ENCODE measurements at places on chromosomes 6 and 20.

DNA sequence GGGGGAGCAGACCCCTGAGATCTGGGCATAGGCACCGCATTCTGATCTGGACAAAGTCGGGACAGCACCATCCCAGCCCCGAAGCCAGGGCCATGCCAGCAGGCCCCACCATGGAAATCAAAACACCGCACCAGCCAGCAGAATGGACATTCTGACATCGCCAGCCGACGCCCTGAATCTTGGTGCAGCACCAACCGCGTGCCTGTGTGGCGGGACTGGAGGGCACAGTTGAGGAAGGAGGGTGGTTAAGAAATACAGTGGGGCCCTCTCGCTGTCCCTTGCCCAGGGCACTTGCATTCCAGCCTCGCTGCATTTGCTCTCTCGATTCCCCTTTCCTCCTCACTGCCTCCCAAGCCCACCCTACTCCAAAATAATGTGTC lies 2.0 kb downstream of the NNAT start:
- no peak for DNase-seq

DNA sequence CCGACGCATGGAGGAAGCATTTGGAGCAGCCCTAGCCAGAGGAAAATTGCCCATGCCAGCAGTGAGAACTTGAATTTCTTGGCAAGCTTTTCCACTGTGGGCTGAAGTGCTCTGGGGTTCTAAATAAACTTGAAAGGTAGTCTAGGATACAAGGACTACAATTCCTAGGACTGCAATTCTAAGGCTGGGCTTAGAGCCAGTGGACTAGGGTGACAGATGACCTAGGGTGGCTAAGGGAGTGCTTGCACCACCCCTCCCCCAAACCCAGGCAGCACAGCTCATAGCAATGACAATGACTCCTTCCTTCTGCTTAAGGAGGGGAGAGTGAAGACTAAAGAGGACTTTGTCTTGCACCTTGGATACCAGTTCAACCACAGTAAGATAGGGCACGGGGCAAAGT lies 122.3 kb downstream of the THBS2 start:
- DNase-seq = no peak

- no peak for DNase-seq
Measured at GRCh38 chr6:69578361-69578890, 218.4 kb downstream of the LMBRD1 start.

DNA sequence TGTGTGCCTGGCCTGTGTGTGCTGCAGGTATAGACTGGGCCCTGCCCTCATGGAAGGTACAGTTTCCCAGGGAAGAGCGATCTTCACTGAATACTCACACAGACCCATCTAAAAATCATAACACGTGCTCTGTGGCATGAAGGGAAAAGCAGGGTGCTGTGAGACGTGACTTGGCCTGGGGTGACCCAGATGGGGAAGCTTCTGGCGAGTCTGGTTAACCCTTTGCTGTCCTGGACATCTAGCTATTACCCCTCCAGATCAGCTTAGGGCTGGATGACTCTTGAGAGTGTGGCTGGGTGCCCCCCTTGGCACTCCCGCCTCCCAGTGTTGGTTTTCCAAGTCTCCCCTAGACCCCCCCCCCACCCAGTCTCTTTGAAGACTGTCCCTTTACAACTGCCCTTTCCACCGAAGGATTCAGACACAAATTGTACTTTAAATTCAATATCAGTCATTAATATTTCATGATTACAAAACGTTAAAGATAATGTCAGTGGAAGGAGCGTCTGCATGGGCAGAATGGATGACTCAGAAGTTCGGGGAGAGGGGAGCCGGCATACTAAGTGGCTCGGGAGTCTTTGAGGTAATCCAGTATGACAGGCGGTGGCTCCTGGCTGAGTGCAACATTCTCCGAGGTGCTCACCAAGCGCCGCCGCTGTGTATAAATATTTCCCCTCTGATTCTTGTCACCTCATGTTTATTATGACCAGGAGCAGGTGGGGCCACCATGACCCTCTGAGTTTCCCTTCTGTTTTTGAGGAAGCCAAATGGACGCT lies 77.3 kb downstream of the CD40 start:
- DNase-seq = no peak

DNA sequence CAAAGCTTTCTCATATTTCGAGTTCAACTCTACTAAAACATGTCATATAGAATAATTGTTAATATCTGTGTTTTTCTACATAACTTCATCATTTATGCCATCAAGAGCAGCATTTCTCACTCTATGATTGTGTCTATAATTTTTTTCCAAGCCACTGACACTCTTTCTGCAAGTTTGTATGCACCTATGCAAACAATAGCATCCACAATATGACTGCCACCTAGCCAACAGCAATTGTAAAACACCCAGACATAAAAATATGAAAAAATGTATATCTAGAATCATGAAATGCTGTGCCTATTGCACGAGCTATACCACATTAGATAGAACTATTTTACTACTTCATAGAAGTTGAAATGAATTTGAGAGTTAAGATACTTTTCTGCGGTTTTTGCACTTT lies 286.5 kb upstream of the MARCKS start:
- DNase-seq = no peak

DNA sequence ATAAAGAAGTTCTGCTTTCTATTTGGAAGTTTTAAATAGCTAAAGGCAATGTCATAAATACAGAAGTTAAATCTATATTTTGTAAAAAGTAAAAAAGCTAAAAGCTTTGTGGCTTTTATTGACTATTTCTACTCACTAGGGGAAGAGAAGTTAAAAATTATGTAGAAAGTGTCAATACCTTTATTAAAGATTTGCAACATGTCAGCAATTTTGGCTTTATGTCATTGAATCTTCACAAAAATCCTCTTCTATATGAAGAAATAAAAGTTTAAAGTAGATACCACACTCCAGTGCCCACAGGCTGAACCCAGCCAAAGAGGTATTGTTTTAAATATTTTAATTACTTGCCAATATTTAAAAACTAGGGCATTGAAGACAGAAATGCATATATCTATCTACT lies 160.6 kb upstream of the HSF2 start:
- no peak for DNase-seq

DNA sequence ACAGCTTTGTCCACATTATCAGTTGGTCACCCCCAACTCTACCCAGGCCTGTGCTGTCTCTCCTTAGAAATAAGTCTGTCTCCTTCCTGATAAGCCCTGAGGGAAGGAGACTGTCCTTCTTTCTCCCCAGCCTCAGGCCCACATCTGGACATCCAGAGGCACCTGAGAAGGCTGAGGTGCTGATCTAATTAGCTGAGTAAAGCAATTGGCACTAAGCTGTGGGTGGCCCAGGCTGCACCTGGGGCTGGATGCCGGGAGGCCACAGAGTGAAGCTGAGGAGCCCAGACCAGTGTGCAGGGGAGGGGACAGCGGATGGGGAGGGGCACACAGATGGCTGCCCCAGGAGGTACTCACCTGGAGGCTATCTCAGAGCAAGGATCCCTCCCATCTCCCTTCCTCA lies 26.2 kb upstream of the BMP7 start:
- DNase-seq = no peak

DNA sequence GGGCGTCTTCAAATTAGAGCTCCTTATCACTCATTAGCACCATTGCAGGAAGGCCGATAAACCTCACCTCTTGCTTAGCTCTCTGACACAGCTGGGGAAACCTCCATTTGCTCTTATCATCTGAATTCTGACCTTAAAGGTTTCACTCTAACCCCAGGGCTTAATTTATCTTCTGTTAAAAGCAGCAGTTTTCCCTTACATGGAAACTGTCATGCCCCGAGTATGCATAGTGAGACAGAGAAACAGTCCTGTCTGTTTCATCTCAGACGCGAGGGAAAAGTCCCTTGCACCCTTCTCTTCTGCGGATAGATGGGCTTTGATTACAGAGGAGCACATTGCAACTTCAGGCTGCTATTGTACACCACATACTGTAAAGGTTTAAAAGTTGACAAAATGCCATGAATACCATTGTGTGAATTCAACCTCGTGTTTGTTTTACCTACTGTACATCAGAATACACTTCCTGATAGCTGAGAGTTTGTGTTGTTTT lies 191.5 kb upstream of the BMP2 start:
- DNase-seq = no peak

GRCh38 chr6:53290537-53291510 lies 57.9 kb downstream of the ELOVL5 start:
- DNase-seq = no peak

DNA sequence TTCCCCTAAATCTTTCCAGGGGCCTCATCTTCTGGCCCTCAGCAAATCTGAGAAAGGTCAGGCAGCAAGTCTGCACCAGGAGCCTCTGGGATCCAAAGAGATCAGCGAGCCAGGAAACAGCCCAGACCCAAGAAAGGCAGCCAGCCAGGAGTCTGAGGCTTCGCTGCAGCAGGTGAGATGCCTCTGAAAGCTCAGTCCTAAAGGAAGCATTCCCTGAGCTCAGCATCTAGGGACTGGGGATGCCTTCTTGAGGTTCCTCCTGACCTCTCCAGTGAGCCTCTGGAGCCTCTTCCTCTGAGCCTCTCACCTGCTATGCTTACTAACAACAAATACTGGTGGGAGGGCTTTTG lies 118.8 kb upstream of the MAFB start:
- no peak for DNase-seq

DNA sequence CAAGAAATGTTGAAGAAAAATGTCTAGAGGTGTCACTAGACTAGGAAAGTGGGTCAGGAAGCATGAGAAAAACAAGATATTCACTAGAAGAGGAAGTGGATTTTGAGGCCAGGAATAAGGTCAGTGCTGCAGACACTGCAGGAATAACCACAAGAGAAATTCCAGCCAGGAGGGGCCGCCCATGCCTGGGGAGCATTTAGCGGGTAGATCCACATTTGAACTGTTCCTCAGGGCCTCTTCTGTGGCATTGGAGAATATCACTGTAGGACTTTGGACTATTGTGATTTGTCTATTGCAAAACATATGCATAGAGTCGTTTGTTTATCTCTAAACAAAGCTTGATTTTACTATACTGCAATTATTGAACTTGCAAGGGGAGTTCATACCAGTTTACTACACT lies 49.6 kb upstream of the CCDC28A start:
- no peak for DNase-seq

DNA sequence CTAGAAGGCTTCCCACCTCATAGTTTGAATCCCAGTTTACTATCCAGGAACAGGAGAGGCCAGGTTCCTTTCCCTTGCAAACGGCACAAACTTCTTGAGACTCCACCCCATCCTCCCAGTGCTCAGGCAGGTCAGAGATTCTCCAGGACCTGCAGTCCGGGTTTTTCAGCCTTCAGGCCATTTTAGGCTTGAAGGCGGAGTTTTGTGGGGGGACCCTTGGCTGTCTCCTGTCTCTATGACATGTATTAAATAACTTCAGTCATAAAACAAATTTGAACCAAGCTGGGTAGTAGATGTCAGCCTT lies 230.1 kb downstream of the NFATC2 start:
- DNase-seq = no peak

- DNase-seq = no peak
Measured at GRCh38 chr20:25247000-25247517, 826 bp upstream of the PYGB start.

- no peak for DNase-seq
Measured at GRCh38 chr20:22260506-22260905, 323.9 kb downstream of the FOXA2 start.

- DNase-seq = no peak
Measured at GRCh38 chr6:52697903-52698302, 27.0 kb downstream of the TMEM14A start.

DNA sequence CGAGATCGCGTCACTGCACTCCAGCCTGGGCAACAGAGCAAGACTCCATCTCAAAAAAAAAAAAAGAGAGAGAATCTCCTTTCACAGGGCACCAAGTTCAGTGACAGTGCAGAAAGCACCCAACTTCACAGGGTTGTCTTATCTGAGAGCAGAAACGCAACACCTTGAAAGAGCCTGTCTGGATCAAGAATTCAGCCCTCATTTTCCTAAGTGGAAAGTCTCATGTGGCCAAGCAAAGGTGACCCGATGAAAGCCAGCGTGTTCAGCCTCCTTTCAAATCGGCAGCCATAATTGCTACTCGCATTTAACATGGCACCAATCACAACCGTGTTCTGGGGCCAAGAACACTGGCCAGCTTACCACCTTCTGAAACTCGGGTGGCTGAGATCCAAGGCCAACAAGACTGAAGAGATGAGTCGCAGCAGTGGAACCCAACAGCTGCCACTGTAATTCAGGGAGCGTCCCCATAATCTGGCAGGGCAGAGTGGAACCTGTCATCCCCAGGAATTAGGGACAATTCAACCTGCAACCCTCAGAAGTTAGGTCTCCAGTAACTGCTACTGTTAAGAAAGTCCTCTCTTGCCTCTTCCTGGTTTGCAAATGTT lies 536.7 kb upstream of the JARID2 start:
- DNase-seq = no peak

- no peak for DNase-seq
Measured at GRCh38 chr6:157120534-157121232, 202.6 kb downstream of the TMEM242 start.

- no peak for DNase-seq
Measured at GRCh38 chr6:20582586-20583443, 48.6 kb downstream of the CDKAL1 start.

DNA sequence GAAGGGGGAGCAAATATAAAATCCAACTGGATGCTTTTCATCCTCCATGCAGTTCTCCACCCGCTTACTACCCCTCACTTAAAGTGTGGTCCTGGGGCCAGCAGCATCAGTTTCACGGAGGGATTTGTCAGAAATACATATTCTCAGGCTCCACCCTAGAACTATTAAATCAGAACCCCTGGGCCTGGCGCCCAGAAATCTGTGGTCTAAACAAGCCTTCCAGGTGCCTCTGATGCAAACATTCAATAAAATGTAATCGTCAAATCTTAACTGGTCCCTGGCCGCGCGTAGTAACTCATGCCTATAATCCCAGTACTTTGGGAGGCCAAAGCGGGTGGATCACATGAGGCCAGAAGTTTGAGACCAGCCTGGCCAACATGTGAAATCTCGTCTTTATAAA lies 47.7 kb downstream of the ATXN1 start:
- DNase-seq = no peak

- no peak for DNase-seq
Measured at GRCh38 chr6:30782425-30783014, 38.2 kb upstream of the IER3 start.

DNA sequence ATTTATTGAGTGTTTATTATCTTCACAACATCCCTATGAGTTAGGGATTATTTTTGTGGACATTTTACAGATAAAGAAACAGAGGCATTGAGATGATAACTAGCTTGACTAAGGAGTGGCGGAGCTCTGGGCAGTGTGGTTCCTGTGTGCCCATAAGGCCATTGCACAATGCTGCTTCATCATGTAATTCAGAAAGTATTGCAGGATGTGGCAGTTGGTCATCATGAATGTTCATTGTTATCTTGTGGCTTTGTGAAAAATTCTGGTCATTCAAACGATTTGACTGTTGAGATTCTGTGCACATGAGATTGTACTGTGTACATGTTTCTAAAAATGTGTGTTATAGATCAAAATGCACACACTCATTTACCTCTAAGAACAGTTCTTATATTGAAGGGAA lies 150.8 kb downstream of the ESR1 start:
- peak; percentile 67 for DNase-seq

Data from HS-27A (cell line).